Lung microvascular endothelial cell (primary cell): ENCODE measurements at places on chromosomes 12 and 14. TPM values are rescaled to one million over a fixed set of nuclear protein-coding genes. Genes with fewer than 3 reads are reported as not detected.
A peak's percentile ranks its signal among the peaks of the same experiment; 100 is the strongest.

DNA sequence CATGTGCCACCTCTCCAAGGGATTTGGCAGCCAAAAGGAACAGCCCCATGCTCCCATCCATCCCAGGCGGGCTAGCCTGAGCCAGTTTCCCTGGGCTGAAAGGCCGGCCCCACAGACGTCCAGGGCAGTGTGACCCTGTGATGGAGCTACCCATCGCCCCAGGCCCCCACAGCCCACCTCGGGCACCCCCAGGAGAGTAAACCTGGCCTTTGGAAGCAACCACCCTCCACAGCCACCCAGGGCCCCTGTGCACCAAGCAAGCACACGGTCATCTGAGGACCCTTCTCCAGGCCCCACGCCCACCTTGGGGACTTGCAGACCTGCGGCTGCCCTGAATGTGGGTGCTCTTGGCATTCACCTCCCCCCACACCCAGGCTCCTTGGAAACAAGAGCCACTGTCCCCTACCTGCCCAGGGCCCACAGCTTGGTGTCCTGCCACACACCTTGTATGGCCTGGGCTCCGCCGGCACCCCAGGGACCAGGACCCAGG is 8.4 kb downstream of the AHNAK2 start:
- no peak for DNase-seq

DNA sequence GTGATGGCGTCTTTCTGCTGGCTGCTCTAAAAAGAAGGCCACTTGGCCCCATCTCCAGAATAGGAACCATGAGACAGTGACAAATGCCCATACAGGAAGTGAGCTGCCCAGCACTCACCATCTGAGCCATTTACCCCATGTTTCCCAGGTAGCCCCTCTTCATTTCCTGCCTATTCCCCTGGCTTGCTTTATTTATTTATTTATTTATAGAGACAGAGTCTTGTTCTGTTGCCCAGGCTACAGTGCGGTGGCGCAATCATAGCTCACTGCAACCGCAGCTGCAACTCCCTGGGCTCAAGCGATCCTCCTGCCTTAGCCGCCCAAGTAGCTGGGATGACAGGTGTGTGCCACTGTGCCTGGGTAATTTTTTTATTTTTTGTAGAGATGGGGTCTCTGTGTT is 71.2 kb downstream of the RIN3 start:
- DNase-seq = no peak

DNA sequence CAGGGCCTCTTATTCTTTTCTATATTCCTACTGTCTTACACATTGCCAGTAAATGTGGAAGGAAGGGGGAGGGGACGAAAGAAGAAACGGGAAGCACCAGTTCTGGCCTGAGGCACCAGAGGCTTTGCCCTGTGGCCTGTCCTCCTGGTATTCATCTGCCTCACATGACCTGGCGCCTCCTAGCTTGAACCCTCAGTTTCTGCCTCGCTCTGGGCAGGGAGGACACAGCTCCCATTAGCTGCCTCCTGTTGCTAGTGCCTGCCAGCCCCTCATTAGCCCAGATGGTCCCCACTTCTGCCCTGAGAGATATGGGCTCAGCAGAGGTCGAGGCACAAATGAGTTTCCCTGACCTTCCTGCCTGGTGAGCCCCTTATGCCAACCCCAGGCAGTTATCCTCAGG is 3.0 kb upstream of the PLEKHG6 start:
- no peak for DNase-seq

GRCh38 chr14:72928872-72929271 is 2.6 kb downstream of the DCAF4 start:
- DNase-seq = no peak

GRCh38 chr12:87376722-87377121 is 652.5 kb downstream of the C12orf50 start:
- DNase-seq = no peak

- peak; percentile 18 for DNase-seq
These were observed 46.7 kb downstream of the WBP11 start for GRCh38 chr12:14756334-14757143.

DNA sequence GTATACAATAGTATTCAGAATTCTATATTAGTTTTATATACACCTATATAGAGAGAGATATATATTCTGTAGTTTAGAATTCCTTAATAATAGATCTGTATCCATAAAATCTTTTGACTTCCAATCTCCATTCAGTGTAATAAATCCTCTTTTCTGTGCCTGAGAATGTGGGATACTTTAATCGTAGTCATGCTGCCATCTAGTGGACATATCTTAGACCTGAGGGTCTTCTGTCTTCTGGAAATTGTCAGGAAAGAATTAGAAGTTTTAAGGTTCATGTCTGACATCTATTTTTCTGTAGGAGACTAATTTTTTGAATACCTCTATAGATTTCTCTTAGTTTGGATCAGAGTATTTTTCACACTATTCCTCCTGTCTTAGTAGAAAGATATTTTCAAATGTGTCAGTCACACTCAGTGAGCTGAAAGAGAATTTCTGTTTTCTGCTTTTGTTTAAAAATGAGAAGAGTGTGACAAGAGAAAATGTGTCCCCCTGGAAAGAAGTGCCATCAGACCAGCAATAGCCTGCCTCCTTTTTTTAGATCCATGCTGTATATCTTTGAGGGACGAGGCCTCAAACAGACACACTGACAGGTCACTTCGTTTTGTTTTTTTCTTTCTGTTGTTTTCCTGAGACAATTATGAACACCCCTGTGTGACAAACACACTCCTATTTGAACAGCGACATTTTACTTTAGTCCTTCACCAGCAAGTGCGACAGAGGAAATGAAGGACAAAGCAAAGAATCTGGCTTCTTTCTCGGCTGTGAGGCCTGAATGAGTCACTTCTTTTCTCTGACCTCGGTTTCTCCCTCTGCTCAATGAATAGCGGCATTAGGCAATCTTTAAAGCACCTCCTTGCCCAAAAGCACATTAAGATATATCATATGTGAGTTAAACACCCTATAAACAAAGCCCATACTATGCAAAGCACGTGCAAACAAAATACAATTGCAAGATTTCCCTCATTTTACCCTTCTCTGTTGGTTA is 96.3 kb downstream of the GALC start:
- peak; percentile 72 for DNase-seq

DNA sequence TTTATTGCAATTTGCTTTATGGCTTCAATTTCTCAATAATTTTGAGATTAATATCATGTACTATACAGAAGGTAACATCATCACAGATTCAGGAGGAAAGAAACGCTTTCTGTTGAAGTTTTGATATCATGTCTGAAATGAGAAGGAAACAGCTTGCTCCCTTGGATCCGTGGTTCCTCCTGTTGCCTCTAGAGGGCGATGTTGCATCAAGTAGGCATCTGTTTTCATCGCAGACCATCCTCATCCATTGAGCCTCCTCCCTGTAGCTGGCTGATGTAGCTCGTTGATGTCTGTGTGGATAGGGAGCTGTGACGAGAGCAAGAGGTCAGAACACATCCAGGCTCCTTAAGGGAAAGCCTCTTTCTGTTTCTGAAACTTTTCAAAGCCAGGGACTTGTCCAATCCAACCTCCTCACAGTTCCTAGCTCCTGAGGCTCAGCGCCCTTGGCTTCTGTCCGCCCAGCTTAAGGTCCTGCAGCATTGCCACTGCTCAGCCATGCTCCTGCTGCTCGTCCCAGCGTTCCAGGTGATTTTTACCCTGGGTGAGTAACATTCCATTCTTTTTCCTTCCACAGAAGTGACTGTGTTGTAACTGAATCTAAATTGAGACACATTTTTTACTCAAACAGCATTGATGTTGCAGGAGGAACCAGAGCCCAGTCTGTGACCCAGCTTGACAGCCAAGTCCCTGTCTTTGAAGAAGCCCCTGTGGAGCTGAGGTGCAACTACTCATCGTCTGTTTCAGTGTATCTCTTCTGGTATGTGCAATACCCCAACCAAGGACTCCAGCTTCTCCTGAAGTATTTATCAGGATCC is 304.8 kb upstream of the OR4E1 start:
- peak; percentile 46 for DNase-seq

DNA sequence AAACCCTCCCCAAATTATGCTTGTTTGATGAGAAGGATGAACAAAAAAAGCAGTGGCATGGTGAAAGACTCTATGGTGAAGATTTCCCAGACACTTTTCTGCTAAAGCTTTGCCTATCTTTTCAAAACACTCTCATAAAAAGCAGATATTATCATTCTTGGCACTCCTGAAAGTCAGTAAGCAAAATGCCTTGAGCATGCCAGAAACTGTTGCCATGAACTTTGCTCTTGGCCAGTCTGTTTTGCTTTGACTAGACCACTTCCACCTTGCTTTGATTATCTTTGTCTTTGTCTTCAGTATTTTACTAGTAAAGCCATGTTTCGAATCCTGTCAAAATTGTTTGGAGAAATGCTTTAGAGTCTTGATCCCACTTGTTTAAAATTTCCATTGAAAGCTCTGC is 110.4 kb downstream of the CNTN1 start:
- DNase-seq = no peak

- no peak for DNase-seq
These were observed 8.8 kb downstream of the VSX2 start for GRCh38 chr14:74248017-74248416.

Gene RD3L
- not detected in 2 replicates for total RNA-seq

Gene SLCO1B1
- total RNA-seq = not detected in 2 replicates

Gene MEG3
- total RNA-seq = 0.99 and 4.8 TPM in 2 replicates

DNA sequence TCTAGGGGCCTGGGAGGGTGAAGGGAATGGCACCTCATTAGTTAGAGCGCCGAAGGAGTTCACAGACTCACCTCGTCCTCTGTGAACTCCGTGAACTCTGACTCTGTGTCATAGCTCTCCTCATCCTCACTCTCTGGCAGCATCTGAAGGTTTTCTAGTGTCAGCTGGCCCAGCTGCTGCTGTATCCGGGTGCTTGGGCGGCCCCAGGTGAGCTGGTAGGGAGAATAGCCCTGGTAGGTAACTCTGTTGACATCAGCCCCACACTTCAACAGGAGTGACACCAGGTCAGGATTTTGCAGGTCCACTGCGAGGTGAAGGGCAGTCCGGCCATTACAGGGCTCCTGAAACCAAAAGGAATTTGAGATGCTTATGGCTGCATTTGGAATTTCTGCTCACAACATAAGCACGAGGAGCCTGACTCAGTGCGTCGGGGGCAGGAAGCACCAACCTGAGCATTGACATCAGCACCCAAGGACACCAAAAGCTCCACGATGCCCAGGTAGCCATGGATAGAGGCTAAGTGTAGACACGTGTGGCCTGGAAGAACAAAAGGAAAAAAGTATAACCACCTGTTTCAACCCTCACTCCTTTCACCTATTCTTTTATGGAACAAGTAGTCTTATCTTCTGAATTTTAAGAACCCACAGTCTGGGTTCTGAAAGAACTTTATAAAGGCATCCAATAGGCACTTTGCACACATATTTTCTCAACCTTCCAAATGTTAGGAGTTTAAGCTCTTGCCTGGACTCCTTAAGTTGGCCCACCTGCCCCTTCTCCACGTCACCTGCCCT is 2.0 kb downstream of the NFKBIA start:
- peak; percentile 57 for DNase-seq

Gene IL23A
- total RNA-seq = under 0.01 TPM in 1 of 2 replicates, not detected in the other

GRCh38 chr14:55136885-55137786 is 8.1 kb downstream of the LGALS3 start:
- DNase-seq = peak; percentile 91

Gene LAG3
- total RNA-seq = 0.20 and 0.22 TPM in 2 replicates

- DNase-seq = no peak
These were observed 7.2 kb upstream of the C1R start for GRCh38 chr12:7099290-7099996.

GRCh38 chr12:7219599-7220243 is 30.2 kb downstream of the PEX5 start:
- peak; percentile 84 for DNase-seq

- DNase-seq = no peak
These were observed 11.0 kb downstream of the PTGER2 start for GRCh38 chr14:52325126-52325525.

DNA sequence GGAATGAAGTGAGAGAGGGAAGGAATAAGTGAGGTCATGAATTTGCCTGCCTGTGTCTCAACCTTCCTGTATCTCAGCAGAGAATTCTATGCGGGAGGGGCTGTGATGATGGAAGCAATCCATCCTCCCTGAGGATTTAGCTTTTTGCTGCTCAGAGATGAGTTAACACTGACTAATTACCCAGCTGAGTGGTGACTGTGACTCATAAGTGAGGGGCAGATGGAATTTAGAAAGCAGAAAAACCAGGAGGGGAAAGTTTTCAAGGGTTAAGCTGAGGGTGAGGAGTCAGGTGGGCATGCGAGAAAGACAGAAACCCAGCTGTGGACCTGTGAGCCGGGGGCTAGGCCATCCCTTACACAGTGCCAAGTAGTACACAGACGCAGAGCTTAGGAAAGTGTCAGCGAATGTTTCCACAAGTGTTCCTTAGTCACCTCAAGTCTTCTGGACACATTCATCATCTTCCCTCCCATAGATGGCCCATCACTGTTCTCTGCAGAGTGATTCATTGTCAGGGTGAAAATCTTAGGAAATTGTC is 277.9 kb downstream of the IPO8 start:
- DNase-seq = peak; percentile 86

Gene MAGOHB
- total RNA-seq = 6.1 and 13.5 TPM in 2 replicates

DNA sequence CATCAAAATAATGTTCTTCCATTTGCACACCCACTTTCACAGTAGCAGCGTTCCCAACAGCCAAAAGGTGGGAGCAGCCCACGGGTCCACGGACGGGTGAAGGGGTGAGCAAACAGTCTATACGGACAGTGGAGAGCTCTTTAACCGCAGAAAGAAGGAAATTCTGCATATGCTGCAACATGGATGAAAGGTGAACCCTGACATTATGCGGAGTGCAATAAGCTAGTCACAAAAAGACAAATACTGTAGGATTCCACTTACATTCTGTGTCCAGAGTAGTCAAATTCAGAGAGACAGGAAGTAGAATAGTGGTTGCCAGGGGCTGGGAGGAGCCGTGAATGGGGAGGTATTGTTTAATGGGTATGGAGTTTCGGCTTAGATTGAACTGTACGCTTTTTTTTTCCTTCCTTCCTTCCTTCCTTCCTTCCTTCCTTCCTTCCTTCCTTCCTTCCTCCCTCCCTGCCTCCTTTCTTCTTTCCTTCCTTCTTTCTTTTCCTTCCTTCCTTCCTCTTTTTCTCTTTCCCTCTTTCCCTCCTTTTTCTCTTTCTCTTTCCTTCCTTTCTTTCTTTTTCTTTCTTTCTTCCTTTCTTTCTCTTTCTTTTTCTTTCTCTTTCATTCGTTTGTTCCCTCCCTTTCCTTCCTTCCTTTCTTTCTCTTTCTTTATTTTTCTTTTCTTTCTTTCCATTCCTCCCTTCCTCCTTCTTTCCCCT is 15.8 kb upstream of the ANKRD9 start:
- DNase-seq = peak; percentile 47

GRCh38 chr14:91233936-91234790 is 10.3 kb downstream of the GPR68 start:
- no peak for DNase-seq

GRCh38 chr12:85369365-85370154 is 89.5 kb downstream of the ALX1 start:
- no peak for DNase-seq

Gene RERG
- not detected in 2 replicates for total RNA-seq

DNA sequence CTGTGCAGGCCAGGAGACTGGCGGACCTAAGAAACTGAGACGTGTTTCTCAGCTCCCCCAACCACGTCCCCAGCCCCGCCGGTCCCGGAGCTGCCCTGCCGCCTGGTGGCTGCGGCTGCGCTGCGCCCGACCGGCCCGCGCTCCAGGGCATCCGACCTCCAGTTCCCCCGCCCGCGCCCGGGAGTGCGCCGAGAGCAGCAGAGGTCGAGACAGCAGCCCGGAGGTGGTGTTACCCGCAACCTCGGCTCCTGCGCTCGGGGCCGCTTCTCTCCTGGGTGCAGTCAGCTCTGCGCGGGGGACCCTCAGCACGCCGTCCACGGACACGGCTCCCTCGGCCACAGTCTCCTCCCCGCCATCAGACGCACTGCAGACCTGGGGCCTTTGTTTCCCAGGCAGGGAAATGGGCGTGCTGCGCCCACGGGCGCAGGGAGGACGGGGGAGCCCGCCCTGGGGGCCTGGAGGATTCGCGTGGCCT is 21.6 kb upstream of the GPR132 start:
- DNase-seq = peak; percentile 73

GRCh38 chr12:71594214-71594948 is 69.3 kb downstream of the ZFC3H1 start:
- DNase-seq = peak; percentile 23
